ENCODE measurements at places on chromosomes 2 and 18. TPM values are rescaled to one million over a fixed set of nuclear protein-coding genes. Genes with fewer than 3 reads are reported as not detected.

- no peak for DNase-seq
Observed at GRCh38 chr2:165576409-165577154, 107.1 kb downstream of the CSRNP3 start.

- peak; percentile 28 for DNase-seq
Observed at GRCh38 chr2:232476791-232477190, 10.8 kb downstream of the ECEL1 start.

GRCh38 chr2:29847886-29848285, 73.5 kb downstream of the ALK start:
- DNase-seq: no peak

Gene CYP27A1
- total RNA-seq: 273 TPM

GRCh38 chr2:180334514-180334913, 327.4 kb upstream of the CWC22 start:
- DNase-seq: no peak

GRCh38 chr18:73835656-73836364, 311.8 kb downstream of the FBXO15 start:
- DNase-seq: no peak

Gene SCYGR5
- not detected for total RNA-seq

GRCh38 chr2:223099561-223099960, 47.6 kb downstream of the KCNE4 start:
- DNase-seq: no peak

DNA sequence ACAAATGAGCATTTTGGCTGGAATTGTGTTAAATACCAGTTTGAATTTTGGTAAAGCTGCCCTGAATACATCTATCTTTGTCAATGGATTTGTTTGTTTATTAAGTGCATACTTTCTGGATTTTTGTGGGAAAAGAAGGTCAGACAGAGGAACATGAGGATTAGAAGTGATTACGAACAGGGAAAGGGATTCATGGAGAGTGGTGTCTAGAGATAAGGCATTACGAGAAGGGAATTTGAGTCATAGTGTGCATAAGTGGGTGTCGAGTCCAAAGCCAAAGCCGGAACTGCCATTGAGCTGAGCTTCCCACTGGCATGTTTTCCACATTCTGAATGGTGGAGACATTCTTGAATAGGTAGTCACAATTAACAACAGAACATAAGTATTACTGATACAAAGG, 68.9 kb upstream of the EFEMP1 start:
- no peak for DNase-seq

Gene FSHR
- not detected for total RNA-seq

DNA sequence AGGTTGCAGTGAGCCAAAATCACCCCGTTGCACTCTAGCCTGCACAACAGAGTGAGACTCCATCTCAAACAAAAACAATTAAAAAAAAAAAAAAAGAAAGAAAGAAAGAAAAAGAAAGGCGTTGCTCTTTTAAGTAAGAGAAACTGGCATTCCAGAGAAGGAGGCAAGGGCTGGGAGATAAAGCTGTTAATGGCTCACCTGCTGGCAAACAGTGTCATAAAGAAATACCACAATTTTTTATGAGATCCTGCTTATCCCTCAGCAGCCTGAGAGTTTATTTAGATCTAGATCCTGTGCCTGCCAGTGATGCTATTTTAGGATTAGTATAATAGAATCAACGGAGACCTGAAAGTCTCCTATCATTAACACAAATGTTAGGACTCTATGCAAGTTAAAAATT, 16.3 kb downstream of the SLC19A3 start:
- DNase-seq: no peak

DNA sequence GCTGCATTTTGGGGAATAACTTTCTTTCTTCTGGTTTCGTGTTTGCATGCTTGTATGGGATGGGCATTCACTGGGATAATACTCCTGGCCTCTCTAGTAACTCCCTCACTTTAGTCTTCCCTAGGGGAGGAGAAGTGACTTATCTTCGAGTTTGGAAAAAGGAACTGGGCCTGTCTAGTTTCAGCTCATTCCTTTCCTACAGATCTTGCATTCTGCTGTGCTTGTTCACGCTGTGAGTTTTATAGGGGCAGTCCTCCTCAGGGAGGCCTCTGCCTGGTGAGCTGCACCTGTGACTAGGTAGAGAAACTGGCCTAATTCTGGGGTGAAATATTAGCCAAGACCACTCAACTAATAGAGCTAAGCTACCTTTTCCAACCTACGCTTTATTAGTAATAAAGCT, 50.9 kb downstream of the PHLPP1 start:
- DNase-seq: no peak

Measured in lower lobe of right lung (tissue), 2 donors.